ENCODE measurements at places on chromosomes 4 and X.

DNA sequence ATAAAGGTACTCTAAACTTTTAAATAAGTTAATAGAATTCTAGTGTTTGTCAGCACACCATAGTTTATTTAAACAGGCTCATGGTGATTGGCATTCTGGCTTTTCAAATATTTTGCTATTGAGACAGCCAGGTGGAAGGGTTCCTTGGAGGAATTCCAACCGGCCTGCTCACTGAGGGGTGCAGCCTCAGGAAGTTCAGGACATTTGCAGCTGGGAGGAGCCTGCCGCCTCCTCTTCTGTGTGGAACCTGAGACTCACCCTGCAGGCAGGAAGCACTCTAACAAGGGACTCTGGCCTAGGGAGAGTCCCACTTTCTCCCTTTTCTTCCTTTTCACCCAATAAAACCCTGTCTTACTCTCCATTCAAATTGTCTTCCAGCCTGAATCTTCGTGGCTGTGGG is 1328.0 kb downstream of the FSTL5 start:
- DNase-seq, result no peak

DNA sequence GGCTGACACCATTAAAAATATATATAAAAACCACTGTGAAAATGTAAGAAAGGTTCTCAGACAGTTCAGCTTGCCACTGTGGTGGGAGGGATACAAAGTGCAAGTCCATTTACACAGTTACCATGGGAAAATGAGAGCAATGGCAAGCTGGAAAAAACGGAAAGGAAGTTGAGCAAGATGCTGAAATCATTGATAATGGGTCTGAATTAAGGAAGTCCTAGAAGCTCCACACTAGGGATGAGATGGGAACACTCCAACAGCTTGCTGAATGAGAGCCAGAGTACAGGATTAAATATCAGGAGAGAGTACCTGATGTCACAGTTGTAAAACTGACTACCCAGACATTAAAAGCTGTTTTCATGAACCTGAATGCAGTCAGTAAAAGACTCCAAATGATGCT is 218.6 kb downstream of the PRDM5 start:
- DNase-seq, result no peak

DNA sequence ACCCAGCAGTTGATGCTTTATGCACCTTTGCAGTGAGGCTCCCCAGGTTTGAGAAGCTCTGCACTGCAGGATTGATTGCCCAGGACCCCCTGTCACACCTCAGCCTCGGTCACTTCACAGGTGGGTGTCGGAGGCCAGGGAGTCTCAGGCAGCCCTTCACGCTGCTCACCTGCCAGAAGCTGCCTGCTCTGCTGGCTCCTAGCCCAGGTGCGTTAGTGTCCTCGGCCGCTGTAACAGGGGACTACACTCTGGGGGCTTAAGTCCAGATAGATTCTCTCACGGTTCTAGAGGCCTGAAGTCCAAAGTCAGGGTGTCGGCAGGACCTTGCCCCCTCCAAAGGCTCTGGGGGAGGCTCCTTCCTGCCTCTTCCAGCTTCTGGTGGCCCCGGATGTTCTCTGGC is 79.9 kb downstream of the CPZ start:
- no peak for DNase-seq

DNA sequence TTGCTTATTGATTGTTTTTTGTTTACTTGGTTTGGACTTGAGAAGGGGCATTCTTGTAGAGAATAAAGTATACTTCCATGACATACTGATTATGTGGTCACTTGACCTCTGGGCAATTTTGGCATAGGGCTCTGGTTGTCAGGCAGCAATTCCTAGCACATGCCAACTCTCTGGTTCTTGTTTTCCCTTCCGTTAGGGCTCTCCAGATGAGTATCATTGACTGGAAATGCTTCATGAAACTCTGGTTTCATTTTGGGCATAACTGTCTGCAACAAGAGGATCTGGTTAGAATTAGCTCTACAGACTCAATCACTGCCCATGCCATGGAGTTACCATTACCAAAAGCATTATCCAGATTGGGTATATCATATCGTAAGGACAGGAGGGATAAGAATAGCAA is 1057.9 kb downstream of the FAT4 start:
- no peak for DNase-seq

GRCh38 chr4:101252721-101253120 is 94.6 kb downstream of the PPP3CA start:
- no peak for DNase-seq

GRCh38 chr4:147597561-147597960 is 19.6 kb upstream of the TMEM184C start:
- no peak for DNase-seq

- DNase-seq, result no peak
Measured at GRCh38 chrX:39823854-39824253, 273.9 kb downstream of the BCOR start.

- no peak for DNase-seq
Measured at GRCh38 chr4:121705521-121705920, 8.7 kb upstream of the ANXA5 start.

- DNase-seq, result no peak
Measured at GRCh38 chr4:83250687-83251446, 33.7 kb downstream of the COQ2 start.

DNA sequence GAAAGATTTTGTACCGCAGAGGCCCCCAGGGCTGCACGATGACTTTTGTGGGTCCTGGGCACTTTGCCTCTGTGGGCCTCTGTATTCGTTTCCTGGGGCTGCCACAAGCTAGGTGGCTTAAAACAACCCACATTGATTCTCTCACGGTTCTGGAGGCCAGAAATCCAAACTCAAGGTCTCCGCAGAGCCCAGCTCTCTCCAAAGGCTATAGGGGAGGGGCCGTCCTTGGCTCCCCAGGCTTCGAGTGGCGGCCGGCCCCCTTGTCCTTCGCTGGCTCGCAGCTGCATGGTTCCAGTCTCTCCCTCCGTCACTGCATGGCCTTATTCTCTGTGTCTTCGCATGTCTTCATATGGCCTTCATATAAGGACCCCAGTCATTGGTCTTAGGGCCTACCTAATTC is 241.2 kb downstream of the EVC2 start:
- DNase-seq, result no peak

- no peak for DNase-seq
Measured at GRCh38 chr4:72706684-72707083, 137.7 kb upstream of the ADAMTS3 start.

DNA sequence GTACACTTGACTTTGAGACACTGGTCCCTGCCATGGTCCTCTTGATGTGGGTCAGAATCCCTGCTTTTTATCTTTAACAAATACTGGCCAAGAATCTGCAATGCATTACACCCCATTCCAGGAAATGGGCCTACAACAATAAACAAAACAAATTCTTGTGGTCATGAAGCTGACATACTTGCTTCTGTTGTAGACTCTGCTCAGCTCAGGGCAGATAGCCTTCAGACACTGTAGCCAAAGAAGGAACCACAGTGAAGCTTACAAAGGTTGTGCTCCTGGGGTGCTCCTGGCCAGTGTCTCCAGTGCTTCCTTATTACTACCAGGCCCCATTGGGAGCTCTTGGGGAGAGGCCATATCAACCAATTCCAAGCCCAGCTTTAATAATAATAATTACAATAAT is 21.8 kb downstream of the KIAA1210 start:
- no peak for DNase-seq

DNA sequence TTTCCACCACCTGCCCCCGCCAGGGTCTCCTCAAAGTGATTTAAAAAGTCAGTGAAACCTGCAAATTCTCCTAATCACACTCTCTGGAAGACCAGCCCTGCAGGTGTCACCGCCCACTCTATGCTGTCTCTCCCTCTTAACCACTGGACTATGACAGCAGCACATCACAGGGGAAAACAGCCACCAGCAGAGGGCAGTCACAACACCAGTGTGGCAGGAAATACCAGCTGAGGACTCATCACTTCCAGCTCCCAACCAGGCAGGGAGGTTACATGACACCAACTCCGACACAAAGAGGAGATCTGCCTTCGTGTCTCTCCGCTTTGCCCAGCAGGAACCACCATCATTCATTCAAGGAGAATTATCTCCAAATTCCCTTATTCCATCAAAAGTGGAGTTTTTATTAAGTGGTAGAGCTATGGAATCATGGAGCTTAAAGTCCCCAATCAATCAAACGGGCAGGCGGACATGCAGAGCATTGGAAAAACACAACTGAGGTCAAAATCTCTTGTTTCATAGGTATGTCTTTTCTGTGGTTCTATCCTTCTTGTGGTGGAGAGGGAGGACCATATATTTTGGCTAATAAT is 91.3 kb downstream of the NSUN7 start:
- DNase-seq, result peak; percentile 64

DNA sequence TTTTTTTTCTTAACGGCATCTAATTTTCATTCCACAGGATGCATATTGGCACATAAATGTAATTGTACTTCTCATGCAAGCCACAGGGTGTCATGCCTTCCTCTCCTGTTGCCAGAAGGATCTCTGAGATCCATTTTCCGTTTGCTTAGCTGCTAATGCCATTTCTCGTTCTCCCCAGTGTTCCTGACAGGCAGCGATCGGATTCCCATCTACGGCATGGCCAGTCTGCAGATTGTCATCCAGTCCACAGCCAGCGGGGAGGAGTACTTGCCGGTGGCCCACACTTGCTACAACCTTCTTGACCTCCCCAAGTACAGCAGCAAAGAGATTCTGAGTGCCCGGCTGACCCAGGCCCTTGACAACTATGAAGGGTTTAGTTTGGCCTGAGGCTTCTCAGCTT is 8.9 kb upstream of the NAP1L5 start:
- no peak for DNase-seq

- no peak for DNase-seq
Measured at GRCh38 chr4:26450418-26450817, 39.9 kb downstream of the CCKAR start.

- DNase-seq, result no peak
Measured at GRCh38 chr4:143186212-143186611, 1.5 kb downstream of the USP38 start.

GRCh38 chr4:127479031-127479622 is 153.6 kb upstream of the INTU start:
- no peak for DNase-seq

DNA sequence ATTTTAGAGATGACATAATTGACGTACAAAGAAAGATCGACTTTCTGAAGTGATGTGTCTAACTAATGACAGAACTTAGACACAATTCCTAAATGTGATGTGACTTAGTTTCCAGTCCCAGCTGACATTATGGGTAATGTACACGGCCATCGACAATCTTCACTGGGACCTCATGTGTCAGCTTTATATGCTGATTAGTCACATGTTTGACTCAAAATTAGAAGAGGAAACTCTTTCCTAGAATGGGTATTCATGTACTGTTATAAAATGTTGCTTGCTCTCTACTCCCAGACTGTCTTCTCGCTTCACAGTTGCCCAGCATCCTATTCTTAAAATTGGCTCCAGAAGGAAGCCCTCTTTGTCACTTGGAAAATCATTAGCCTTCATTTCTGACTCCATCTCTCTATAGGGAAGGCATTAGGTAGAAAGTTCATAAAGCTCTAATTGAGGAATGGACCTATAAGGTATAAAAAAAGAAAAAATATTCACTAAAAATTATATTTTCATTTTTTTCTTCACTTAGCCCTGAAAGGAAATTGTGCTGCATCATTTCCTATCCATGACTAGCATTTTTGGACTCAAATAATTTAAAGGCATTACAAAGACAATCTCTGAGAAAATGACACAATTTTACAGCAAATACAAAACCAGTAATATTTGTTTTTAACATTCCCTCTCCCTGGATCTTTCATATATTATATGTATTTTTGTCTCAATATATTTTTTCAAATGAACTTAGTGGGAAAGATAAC is 554.6 kb downstream of the INPP4B start:
- no peak for DNase-seq

DNA sequence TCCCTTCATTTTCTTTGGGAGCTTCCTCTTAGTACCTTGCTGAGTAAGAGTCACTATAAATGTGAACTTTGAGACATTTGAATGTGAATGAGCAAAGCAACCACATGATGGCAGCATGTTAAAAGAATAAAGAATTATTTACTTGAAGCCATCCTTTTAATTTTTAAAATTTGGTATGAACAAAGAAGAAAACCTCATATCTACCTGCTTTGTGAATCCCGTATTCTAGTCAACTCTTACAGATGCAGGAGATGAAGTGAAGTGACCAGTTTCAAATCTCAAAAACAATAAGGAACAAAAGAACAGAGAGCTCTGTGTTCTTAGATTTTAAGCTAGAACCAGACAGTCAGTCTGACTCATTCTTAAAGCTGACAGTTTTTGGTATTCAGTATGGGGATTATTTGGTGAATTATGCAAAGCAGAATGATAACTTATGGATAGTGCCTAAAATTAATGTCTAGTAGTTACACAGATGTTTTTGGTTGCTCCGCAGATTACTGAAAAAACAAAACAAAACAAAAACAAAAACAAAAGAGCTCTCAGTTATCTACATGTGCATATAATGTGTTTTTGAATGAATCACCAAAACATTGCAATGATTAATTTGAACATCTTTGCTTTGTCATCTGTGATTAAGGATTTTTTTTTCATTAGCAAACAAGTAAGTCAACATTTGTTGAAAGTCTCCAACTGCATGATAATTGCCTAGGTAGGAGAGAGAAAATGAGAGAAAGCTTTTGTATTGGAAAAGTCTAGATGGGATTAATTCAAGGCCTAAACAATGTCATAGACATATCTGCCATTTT is 48.2 kb upstream of the H2AZ1 start:
- DNase-seq, result no peak

GRCh38 chr4:102787944-102788343 is 27.2 kb upstream of the MANBA start:
- DNase-seq, result no peak

- peak; percentile 9 for DNase-seq
Measured at GRCh38 chr4:1048773-1049590, 37.6 kb downstream of the FGFRL1 start.

Data from left ventricle myocardium inferior (tissue), 1 donor.